Endodermal cell (in vitro differentiated cells): ENCODE measurements at places on chromosomes 7 and 10.

DNA sequence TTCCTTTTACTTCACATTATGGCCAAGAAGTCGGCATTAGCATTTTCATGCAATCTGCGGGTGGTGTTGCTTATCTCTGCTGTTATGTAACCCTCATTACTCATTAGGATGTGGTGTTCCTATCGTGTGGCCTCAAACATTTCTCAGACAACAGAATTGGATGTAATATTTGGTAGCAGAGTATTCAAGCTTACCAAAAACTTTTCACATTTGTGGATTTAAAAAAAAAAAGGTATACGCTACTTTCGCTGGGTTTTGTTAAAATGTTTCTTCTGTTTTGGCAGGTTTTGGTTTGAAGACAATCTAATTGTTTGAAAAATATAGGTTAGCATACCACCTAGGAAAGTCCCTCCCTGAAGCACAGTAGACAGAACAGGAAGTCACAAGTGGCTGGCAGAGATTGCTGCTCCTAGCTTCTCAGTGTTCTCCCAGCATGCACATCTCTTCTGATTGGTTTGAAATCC lies 128.8 kb downstream of the GATA3 start:
- H3K36me3 ChIP-seq, result no peaks in the 10 kb centered on the region
- no peaks in the 10 kb centered on the region for H3K4me1 ChIP-seq
- no peak overlapping the region for H3K27ac ChIP-seq
- no peak for DNase-seq

- H3K36me3 ChIP-seq, result no peaks in the 10 kb centered on the region
- no peak overlapping the region for H3K4me3 ChIP-seq
- H3K27me3 ChIP-seq, result no peaks in the 10 kb centered on the region
- DNase-seq, result no peak
Measured at GRCh38 chr7:34338961-34339526, 319.0 kb upstream of the NPSR1 start.

GRCh38 chr10:87842776-87843497 lies 20.4 kb downstream of the KLLN start:
- H3K4me3 ChIP-seq, result no peak overlapping the region
- no peaks in the 10 kb centered on the region for H3K27me3 ChIP-seq
- H3K36me3 ChIP-seq, result no peaks in the 10 kb centered on the region
- H3K27ac ChIP-seq, result no peak overlapping the region

- H3K4me3 ChIP-seq, result no peak overlapping the region
- no peaks in the 10 kb centered on the region for H3K27me3 ChIP-seq
- no peak for DNase-seq
- H3K27ac ChIP-seq, result no peak overlapping the region
Measured at GRCh38 chr10:52756295-52756694, 16.3 kb downstream of the MBL2 start.

- peaks cover 63% of the 10 kb centered on the region for H3K27me3 ChIP-seq
- no peak for DNase-seq
- no peaks in the 10 kb centered on the region for H3K36me3 ChIP-seq
- H3K4me3 ChIP-seq, result no peak overlapping the region
- H3K27ac ChIP-seq, result no peak overlapping the region
Measured at GRCh38 chr7:121083790-121084251, 95.3 kb downstream of the CPED1 start.

DNA sequence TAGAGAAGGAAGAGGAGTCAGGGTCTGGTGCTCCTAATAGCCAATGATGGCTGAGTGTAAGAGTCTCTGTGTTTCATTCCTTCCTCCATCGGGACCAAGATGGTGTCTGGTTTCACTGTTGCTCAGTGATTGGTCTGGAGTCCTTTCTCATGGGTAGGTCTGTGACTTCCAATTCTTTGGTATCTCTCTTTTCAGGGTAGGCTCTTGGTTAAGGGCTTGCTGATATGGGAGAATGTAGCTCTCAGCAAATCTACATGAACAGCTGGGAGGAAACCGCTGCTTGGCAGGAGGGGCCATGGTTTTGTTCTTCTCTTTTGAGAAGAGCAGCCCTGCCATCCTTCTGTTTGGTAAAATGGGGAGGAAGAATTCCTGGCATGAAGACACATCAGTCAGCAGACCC lies 209.1 kb upstream of the PODXL start:
- H3K27me3 ChIP-seq, result peaks cover under 1% of the 10 kb centered on the region
- no peak for DNase-seq
- no peak overlapping the region for H3K4me3 ChIP-seq
- no peaks in the 10 kb centered on the region for H3K36me3 ChIP-seq

DNA sequence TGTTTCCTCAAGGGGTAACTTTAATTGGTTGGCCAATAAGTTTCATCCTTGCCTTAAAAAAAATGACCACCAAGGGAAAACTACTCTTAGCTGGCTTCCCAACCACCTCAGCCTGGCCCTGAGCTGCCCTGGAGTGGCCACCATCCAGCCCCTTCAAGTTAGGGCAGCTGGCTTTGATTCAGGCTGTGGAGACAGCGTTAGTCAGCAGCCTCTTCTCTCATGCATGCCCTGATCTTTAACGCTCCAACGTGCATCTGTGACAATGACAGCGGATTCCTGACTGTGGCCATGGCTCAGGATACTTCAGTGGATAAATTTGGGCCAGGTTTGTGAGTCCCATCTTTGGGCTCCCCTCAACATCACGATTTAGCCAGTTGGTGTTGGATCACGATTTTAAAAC lies 111.6 kb downstream of the RBM20 start:
- DNase-seq, result no peak
- H3K4me3 ChIP-seq, result no peak overlapping the region
- no peak overlapping the region for H3K27ac ChIP-seq

GRCh38 chr7:128003787-128004186 lies 27.4 kb downstream of the LRRC4 start:
- no peak overlapping the region for H3K27ac ChIP-seq
- DNase-seq, result no peak
- H3K4me1 ChIP-seq, result no peaks in the 10 kb centered on the region
- no peaks in the 10 kb centered on the region for H3K27me3 ChIP-seq
- no peak overlapping the region for H3K4me3 ChIP-seq

DNA sequence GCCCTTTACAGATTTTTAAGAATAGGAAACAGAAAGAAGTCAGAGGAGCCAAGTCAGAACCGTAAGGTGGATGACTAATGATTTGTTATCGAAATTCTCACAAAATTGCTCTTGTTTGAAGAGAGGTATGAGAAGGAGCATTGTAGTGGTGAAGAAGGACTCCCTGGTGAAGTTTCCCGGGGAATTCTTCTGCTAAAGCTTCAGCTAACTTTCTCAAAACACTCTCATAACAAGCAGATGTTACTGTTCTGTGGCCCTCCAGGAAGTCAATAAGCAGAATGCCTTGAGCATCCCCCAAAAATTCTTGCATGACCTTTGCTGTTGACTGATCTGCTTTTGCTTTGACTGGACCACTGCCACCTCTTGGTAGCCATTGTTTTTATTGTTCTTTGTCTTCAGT lies 152.9 kb downstream of the HGF start:
- H3K36me3 ChIP-seq, result no peaks in the 10 kb centered on the region
- H3K4me3 ChIP-seq, result no peak overlapping the region
- H3K27me3 ChIP-seq, result no peaks in the 10 kb centered on the region
- no peaks in the 10 kb centered on the region for H3K4me1 ChIP-seq
- H3K27ac ChIP-seq, result no peak overlapping the region

- no peaks in the 10 kb centered on the region for H3K36me3 ChIP-seq
- no peak overlapping the region for H3K4me3 ChIP-seq
- peak; percentile 16 for DNase-seq
- no peaks in the 10 kb centered on the region for H3K27me3 ChIP-seq
Measured at GRCh38 chr10:129604333-129605032, 137.4 kb downstream of the MGMT start.

DNA sequence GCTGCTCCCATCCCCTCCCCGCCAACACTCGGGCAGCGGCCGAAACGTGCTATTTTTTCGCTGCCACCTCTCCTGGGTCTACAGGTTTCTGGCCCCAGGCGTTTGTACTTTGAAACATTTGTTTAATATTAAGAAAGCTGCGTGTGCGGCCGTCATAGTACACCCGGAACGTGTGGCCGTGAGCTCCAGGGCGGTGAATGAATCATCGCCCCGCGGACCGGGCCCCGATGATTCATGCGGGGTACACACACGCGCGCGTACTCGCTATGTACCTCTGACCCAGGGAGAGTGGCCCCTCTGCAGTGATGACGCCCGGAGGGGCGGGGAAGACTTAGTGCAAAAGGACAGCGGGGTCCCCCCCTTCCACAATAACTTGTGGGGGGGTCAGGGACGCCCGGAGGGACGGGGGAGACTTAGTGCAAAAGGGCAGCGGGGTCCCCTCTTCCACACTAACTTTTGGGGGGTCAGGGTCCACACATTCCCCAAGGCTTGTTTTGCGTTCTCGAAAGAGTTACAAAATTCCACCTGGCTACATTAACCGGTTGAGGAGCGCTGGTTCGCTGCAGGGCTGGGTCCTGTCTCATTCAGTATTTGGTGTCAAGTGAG lies 56.5 kb upstream of the PCGF5 start:
- H3K27ac ChIP-seq, result no peak overlapping the region
- H3K4me1 ChIP-seq, result no peaks in the 10 kb centered on the region
- no peaks in the 10 kb centered on the region for H3K36me3 ChIP-seq
- peak; percentile 65 for DNase-seq
- H3K4me3 ChIP-seq, result peak overlapping the region; percentile 79
- H3K27me3 ChIP-seq, result peaks cover 83% of the 10 kb centered on the region

GRCh38 chr10:93749218-93749799 lies 8.4 kb upstream of the LGI1 start:
- no peak overlapping the region for H3K4me3 ChIP-seq
- H3K36me3 ChIP-seq, result no peaks in the 10 kb centered on the region
- H3K4me1 ChIP-seq, result peaks cover 25% of the 10 kb centered on the region
- H3K27ac ChIP-seq, result no peak overlapping the region
- DNase-seq, result peak; percentile 90

- H3K4me3 ChIP-seq, result no peak overlapping the region
- no peaks in the 10 kb centered on the region for H3K4me1 ChIP-seq
- H3K27me3 ChIP-seq, result no peaks in the 10 kb centered on the region
- no peaks in the 10 kb centered on the region for H3K36me3 ChIP-seq
- peak; percentile 20 for DNase-seq
- H3K27ac ChIP-seq, result no peak overlapping the region
Measured at GRCh38 chr10:131779661-131780394, 121.0 kb upstream of the PPP2R2D start.

DNA sequence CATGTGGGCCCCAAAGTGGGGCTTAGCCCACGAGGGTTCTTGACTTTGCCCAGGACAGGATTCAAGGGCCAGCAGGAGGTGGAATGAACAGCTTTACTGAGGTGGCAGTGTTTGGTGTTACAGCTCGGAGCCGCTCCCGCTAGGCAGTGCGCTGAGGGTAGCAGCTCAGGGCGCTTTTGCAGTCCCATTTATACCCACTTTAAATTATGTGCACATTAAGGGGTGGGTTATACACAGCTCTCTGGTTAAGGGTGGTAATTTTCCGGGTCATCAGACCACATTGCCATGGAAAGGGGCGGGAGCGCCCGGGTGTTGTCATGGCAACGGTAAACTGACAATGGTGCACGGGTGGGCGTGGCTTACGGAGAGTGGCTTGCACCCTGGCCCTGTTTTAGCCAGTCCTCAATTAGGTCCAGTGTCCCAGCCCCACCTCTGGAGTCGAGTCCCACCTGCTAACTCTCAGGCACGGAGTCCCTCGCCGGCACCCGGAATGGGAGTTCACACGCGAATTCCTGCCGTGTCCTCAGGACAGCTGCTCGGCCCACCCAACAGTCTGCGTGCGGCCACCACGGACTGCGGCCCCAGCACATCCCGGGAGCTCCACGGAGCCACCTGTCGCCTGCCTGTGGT lies 58.2 kb upstream of the PDGFA start:
- no peaks in the 10 kb centered on the region for H3K36me3 ChIP-seq
- H3K27ac ChIP-seq, result no peak overlapping the region
- H3K27me3 ChIP-seq, result no peaks in the 10 kb centered on the region
- peak; percentile 66 for DNase-seq

GRCh38 chr10:17029581-17030271 lies 99.9 kb downstream of the CUBN start:
- no peaks in the 10 kb centered on the region for H3K36me3 ChIP-seq
- no peak overlapping the region for H3K27ac ChIP-seq
- H3K4me1 ChIP-seq, result peaks cover 2% of the 10 kb centered on the region
- no peaks in the 10 kb centered on the region for H3K27me3 ChIP-seq

DNA sequence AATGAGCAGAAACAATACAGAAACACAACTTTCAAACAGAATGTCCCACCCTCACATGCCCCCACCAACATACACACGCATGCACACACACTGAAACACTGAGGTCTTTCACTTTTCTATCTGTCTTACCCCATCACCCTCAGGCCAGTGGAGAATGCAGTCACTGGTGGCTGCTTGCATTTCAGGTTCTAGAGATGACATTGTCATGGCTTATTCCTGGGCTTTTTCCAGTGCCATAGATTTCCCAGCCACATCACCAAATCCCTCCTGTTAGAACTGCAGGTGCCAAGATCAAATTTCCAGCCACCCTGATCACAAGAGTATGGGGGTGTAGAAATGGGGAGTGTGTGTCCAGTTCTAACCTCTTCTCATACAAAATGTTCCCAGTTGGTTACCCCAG lies 68.4 kb downstream of the CACNA2D1 start:
- DNase-seq, result no peak
- no peak overlapping the region for H3K4me3 ChIP-seq
- no peaks in the 10 kb centered on the region for H3K4me1 ChIP-seq
- no peaks in the 10 kb centered on the region for H3K36me3 ChIP-seq

- no peaks in the 10 kb centered on the region for H3K27me3 ChIP-seq
- H3K27ac ChIP-seq, result no peak overlapping the region
- no peaks in the 10 kb centered on the region for H3K36me3 ChIP-seq
- DNase-seq, result no peak
- peaks cover 2% of the 10 kb centered on the region for H3K4me1 ChIP-seq
Measured at GRCh38 chr7:2882111-2882510, 38.0 kb upstream of the GNA12 start.

DNA sequence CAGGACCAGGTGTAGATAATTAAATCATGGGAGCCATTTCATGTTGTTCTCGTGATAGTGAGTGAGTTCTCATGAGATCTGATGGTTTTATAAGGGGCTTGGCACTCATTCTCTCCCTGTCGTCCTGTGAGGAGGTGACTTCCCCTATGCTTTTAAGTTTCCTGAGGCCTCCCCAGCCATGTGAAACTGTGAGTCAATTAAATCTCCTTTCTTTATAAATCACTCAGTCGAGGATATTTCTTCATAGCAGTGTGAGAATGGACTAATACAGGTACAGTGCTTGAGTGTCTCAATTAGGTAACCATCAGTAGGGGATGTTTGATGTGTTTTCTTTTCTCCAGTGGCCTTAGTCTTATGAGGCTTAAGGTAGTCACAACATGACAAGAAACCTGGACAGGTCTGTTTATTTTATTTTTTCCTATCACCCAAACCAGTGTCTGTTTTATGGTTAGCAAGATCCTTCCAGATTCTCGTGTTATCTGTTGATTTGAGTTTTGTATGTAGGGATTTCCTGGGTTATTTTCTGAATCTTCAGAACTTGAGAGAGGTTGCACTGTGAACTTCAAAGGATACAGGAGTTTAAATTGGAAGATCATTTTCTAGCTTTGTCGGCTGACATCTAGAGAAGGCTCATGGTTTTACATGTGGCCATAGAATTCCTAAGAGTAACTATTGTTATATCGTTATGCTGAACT lies 32.1 kb downstream of the UMAD1 start:
- DNase-seq, result no peak
